Dermis microvascular lymphatic vessel endothelial cell (primary cell): ENCODE measurements at places on chromosomes 7 and 10. TPM values are rescaled to one million over a fixed set of nuclear protein-coding genes. Genes with fewer than 3 reads are reported as not detected.

ICA1 gene
- 28.0 and 37.6 TPM in 2 replicates for total RNA-seq

LRCH4 gene
- total RNA-seq: 5.1 and 6.1 TPM in 2 replicates

UFSP1 gene
- 1.3 and 2.0 TPM in 2 replicates for total RNA-seq

ASB15 gene
- not detected in 2 replicates for total RNA-seq

FFAR4 gene
- total RNA-seq: not detected in 2 replicates

HTR5A gene
- total RNA-seq: not detected in 2 replicates

FLNC gene
- total RNA-seq: 130 and 133 TPM in 2 replicates

OPN4 gene
- not detected in 2 replicates for total RNA-seq
